Activated CD4-positive, alpha-beta T cell treated with anti-CD3 and anti-CD28 coated beads for 36 hours (primary cell): ENCODE measurements at places on chromosomes 1 and 21. TPM values are rescaled to one million over a fixed set of nuclear protein-coding genes. Genes with fewer than 3 reads are reported as not detected.
A peak's percentile ranks its signal among the peaks of the same experiment; 100 is the strongest.

Gene SMCP
- total RNA-seq, result not detected

Gene TTC39A
- 0.11 TPM for total RNA-seq

DNA sequence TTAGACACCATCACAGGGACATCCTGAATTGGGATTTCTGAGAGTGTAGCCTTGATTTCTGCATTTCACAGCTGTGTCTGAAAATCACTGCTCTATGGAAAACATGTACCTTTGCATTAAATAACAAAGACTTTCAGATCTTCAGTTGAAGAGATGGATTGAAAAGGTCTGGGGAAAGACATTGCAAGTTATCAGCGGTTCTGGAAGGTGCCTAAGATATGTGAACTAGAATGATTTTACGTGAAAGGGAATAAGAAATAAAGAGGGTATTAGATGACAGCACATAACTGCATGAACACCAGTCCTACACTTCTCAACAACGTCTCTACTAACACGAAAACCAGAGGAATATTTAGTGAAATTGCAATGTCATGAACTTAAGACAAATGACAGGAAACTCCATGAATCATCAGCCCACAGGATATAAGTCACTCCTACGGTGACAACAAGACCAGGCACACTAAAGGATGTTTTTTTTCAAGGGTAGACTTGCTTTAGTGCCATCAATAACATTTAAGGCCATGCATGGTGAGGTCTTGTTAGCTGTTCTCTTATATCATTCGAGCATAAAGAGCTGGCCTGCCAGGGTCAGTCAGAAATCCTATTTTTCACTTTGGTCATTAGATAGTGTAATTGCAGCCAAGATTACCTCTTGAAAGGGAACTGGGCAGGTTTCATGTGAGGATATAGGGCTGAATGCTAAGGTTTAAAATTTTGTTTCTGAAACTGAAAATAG is 283.1 kb downstream of the GRIK1 start:
- peak; percentile 7 for DNase-seq

- no peak for DNase-seq
These were observed 9.4 kb downstream of the SELENON start for GRCh38 chr1:25809283-25809926.

- DNase-seq, result no peak
These were observed 117.5 kb downstream of the C1orf21 start for GRCh38 chr1:184504040-184504954.

GRCh38 chr1:221405146-221405545 is 336.7 kb downstream of the DUSP10 start:
- no peak for DNase-seq
